ENCODE measurements at places on chromosomes 6 and 20. TPM values are rescaled to one million over a fixed set of nuclear protein-coding genes. Genes with fewer than 3 reads are reported as not detected.
A peak's percentile ranks its signal among the peaks of the same experiment; 100 is the strongest.

- DNase-seq, result no peak
These were observed 58.3 kb downstream of the IPCEF1 start for GRCh38 chr6:154298297-154298696.

GRCh38 chr6:105620878-105621277 is 218.0 kb upstream of the PREP start:
- no peak for DNase-seq

GRCh38 chr20:33990075-33990474 is 3.6 kb upstream of the RALY start:
- no peak for DNase-seq

DNA sequence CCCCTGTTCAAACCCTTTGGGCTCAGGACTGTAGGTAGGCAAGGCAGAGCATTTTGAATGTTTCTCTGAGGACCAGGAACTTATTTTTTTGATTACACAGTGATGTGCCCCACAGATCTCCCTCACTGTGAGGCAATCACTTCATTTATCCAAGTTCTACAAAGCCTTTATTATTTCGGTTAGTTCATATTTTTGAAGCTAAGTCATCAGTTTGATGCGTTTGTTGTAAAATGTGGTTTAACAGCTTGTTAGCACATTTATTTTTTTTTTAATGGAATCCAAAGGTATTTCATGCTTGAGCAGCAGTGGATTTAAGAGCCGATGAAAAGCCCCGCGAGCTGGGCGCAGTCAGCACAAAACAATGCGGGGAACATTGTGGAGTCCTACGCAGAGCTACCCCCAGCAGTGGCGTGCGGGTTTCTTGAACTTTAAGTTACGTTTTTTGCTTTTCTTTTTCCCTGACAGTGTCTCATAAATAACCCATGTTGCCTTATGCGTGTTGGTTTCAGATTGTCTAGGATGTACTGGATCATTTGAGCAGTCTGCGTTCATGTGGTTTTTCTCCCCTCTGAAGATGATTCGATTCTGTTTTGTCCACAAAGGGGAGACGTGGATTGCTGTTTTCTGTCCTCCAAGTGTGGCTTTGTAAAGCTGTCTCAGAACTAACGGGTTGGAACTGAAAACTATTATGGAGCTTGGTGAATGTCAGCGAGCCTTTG is 233.6 kb upstream of the BMP2 start:
- peak; percentile 80 for DNase-seq

- DNase-seq, result no peak
These were observed 123.8 kb upstream of the AKIRIN2 start for GRCh38 chr6:87825821-87826221.

DNA sequence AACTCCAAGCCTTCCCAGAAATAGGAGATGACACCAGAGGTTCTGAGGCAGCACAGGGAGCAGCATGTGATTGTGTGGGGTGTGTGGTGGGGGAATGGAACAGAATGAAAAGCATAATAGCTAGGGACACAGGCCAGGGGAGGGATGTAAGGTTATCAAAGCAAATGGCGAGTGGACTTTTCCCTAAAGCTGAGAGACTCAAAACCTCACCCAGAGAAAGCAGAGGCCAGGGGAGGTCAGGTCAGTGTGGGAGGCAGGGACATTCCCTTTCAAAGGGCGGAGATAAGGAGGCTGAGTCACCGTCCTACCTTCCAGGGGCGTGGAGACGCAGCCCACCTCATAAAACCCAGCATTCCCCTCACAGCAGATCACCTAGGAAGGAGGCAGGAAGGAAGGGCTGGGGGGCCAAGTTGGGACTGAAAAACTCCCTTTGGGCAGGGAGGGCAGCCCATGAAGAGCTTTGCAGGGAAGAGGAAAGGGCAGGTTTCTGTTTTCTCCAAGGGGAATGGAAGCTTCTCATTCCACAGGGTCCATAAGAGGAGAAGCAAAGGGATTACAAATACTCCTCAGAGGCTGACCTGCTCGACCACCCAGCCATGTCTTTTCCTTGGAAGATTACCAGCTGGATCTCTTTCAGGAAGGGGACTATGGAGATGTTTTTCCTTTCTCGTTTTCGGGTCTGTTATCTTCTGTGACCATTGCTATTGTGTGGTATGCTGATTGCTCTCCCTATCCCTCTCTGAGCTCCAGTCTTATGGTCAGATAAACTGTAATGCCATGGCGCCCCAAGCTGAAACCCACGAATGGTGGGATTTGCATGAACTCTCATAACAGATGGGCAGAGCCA is 9.6 kb upstream of the LY6G5C start:
- DNase-seq, result no peak

DNA sequence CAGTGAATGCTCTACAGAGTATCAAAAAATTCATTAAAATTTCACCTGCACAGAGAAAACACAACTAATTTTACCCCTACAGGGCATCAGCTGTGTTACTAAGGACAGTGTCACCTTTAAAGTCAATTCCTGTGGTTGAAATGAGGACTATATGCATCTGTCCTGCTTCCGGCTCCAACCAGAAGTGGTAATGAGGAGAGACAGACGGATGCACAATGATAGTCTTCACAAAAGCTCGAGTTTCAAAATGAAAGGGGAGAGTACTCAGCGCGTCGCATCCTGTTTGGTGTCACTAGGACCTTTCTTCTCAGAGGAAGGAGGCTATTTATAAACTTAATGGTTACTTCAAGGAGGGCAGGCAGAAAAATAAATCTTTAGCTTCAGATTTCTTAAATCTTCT is 86.5 kb downstream of the LYRM4 start:
- DNase-seq, result no peak

- no peak for DNase-seq
These were observed 61.9 kb upstream of the JARID2 start for GRCh38 chr6:15183979-15184378.

Gene CBLN4
- polyA plus RNA-seq, result not detected

Gene PNPLA1
- polyA plus RNA-seq, result not detected

Gene TP53TG5
- not detected for polyA plus RNA-seq

Gene CD83
- polyA plus RNA-seq, result 3.5 TPM

Gene FABP7
- not detected for polyA plus RNA-seq

Gene RAB44
- not detected for polyA plus RNA-seq

Gene DUSP15
- not detected for polyA plus RNA-seq

Gene CRISP3
- not detected for polyA plus RNA-seq

Gene C20orf202
- polyA plus RNA-seq, result not detected

Gene FAM184A
- polyA plus RNA-seq, result 0.06 TPM

Gene SLC17A2
- not detected for polyA plus RNA-seq
